LHCN-M2 (cell line): ENCODE measurements at places on chromosomes 5 and 9. TPM values are rescaled to one million over a fixed set of nuclear protein-coding genes. Genes with fewer than 3 reads are reported as not detected.
A peak's percentile ranks its signal among the peaks of the same experiment; 100 is the strongest.

- no peak for DNase-seq
These were observed 107.1 kb downstream of the CACNA1B start for GRCh38 chr9:137984520-137985257.

DNA sequence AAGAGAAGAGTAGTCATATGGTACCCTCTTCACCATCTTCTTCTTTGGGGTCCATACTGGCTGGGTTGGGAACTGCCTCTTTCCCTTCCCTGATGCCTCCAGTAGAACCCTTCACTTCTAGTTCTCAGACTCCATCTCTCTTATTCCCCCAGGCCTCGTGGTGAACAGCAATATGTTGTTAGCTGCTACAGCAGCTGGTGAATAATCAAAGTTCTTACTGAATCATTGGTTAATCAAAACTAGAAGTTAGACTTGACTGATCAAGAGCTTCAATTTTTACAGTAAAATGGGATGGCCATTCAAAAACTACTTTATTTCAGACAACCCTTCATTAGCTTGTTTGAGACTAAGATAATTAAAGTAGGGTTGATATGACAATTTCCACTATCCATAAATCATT lies 190.9 kb upstream of the GNA14 start:
- DNase-seq, result no peak

GRCh38 chr5:15786884-15787283 lies 286.9 kb downstream of the FBXL7 start:
- DNase-seq, result no peak

GRCh38 chr9:24071091-24071490 lies 245.1 kb upstream of the ELAVL2 start:
- DNase-seq, result no peak

DNA sequence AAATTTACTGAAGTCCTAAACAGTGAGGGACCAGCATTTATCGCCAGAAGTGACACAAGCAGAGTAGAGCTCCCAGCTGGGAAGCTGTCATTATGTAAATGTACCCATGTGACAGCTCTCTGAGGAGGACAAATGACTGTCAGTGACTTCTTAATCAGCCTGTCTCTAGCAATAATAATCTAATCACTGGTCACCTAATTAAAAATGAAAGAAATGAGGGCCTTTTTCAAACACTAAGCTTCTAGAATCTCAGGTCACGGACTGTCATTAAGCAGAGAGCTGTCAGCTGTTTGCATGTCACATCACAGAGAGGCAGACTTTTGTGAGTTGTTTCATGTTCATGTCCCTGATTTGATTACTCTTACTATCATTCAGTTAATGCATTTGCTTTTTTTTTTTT lies 77.9 kb upstream of the FBXL17 start:
- no peak for DNase-seq

- DNase-seq, result no peak
These were observed 103.4 kb downstream of the DOCK2 start for GRCh38 chr5:169740435-169740834.

- DNase-seq, result no peak
These were observed 137.2 kb downstream of the PLCXD3 start for GRCh38 chr5:41373230-41373629.

DNA sequence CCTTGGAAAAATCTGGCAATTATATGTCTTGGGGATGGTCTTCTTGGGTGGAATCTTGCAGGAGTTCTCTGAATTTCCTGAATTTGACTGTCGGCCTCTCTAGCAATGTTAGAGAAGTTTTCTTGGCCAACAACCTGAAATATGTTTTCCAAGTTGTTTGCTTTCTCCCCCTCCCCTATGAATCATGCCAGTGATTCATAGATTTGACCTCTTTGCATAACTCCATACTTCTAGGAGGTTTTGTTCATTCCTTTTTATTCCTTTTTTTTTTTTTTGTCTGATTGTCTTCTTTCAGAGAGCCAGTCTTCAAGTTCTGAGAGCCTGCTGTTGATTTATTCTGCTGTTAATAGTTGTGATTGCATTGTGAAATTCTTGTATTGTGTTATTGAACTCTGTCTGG lies 56.7 kb upstream of the SLC44A1 start:
- DNase-seq, result peak; percentile 85

- DNase-seq, result peak; percentile 75
These were observed 27.9 kb upstream of the RECK start for GRCh38 chr9:36008774-36009300.

GRCh38 chr5:56003679-56004078 lies 8.9 kb upstream of the IL6ST start:
- DNase-seq, result no peak

- DNase-seq, result peak; percentile 22
These were observed 242.9 kb downstream of the CSNK1G3 start for GRCh38 chr5:123754908-123755307.

- DNase-seq, result no peak
These were observed 334.0 kb upstream of the NUDT12 start for GRCh38 chr5:103896593-103896992.

DNA sequence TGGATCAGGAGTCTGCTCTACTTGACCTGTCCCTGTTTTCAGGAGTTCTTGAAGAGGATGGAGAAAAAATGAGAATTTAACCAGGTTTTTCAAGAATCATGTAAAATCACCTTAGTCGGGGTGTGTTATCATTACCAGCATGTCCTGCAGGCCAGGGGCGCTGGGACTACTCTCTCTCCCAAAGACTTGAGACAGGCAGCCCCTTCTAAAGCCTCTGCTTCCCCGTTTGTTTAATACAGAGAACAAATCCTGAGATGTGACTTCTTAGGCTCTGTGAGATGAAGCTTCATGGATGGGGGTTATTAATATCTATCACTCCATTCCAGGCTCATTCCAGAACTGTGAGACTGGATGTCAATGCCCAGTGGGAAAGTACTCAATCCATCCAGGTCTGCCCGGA lies 3.0 kb downstream of the PAX5 start:
- no peak for DNase-seq

- no peak for DNase-seq
These were observed 136.9 kb downstream of the UGCG start for GRCh38 chr9:112033237-112034215.

DNAJB5 gene
- 18.3 and 20.8 TPM in 2 replicates for total RNA-seq

GTF3C4 gene
- total RNA-seq, result 14.5 and 15.3 TPM in 2 replicates

DNA sequence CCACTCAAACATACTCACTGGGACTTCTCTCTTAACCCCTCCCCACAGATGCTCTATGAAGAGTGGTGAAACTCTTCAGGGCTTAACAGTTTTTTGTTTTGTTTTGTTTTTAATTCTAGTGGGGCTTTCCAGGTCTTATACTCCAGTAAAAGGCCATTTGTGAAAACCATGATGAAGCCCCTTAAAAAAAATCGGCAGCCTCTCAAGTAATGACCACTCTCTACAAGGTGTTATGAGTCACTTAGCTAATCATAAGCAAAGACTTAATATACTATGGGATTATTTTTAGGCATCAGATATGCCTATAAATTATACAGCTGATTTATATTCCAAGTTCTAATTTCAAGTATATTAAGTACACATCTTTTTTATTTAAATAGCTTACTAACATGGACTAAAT lies 607.9 kb downstream of the RAB3C start:
- DNase-seq, result no peak
